ENCODE measurements at places on chromosomes 1 and 21. TPM values are rescaled to one million over a fixed set of nuclear protein-coding genes. Genes with fewer than 3 reads are reported as not detected.

Gene CELA2A
- total RNA-seq, result not detected

Gene VWA5B1
- not detected for total RNA-seq

Gene KRTAP10-11
- total RNA-seq, result not detected

Gene C1orf115
- 5.8 TPM for total RNA-seq

Gene LRRN2
- total RNA-seq, result 15.6 TPM

Gene KPRP
- not detected for total RNA-seq

Gene SMAP2
- total RNA-seq, result 9.7 TPM

Gene WDR64
- total RNA-seq, result not detected

Gene PPFIA4
- total RNA-seq, result 0.38 TPM

Gene CELA2B
- total RNA-seq, result not detected

Gene OR2T35
- not detected for total RNA-seq

Gene CD52
- not detected for total RNA-seq

Gene CHD5
- 1.0 TPM for total RNA-seq

Gene NUAK2
- total RNA-seq, result 31.2 TPM

Gene TESK2
- total RNA-seq, result 0.36 TPM

Gene OR2M3
- total RNA-seq, result not detected

Gene KCNE2
- total RNA-seq, result not detected

Gene SPRR3
- total RNA-seq, result not detected

Gene REN
- not detected for total RNA-seq

Gene S100A5
- 0.42 TPM for total RNA-seq

Gene LRRC38
- not detected for total RNA-seq

Gene C1orf116
- 4.5 TPM for total RNA-seq

Gene KLHDC7A
- 1.3 TPM for total RNA-seq

Gene FCGR1A
- total RNA-seq, result not detected

Gene DUSP23
- 51.5 TPM for total RNA-seq

Gene CFHR1
- 0.24 TPM for total RNA-seq

Gene SYT2
- 0.02 TPM for total RNA-seq

Gene DCST1
- total RNA-seq, result not detected

Gene CR1L
- not detected for total RNA-seq

Data from A549 treated with RU486 at 1 μM for 4 hours (cell line).